ENCODE measurements at places on chromosomes 5 and 9. TPM values are rescaled to one million over a fixed set of nuclear protein-coding genes. Genes with fewer than 3 reads are reported as not detected.

DNA sequence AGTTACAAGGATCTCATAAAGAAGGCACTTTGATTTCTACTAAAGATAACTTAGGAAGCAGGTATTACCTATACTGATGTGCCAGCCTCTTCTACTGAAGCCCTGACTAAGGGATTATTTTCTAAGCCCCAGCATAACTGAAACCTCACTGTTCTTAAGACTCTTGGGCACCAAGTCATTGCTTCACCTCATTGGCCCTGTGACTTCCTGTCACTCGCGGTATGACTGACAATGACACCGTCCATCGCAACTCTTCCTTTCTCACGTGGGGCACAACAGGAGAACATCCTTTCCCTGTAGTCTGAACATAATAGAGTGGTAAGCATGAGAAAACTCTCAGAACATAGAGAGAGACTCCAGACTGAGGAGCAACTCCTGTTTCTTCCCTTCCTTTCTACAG is 6.4 kb downstream of the OR2V2 start:
- no peak for DNase-seq

DNA sequence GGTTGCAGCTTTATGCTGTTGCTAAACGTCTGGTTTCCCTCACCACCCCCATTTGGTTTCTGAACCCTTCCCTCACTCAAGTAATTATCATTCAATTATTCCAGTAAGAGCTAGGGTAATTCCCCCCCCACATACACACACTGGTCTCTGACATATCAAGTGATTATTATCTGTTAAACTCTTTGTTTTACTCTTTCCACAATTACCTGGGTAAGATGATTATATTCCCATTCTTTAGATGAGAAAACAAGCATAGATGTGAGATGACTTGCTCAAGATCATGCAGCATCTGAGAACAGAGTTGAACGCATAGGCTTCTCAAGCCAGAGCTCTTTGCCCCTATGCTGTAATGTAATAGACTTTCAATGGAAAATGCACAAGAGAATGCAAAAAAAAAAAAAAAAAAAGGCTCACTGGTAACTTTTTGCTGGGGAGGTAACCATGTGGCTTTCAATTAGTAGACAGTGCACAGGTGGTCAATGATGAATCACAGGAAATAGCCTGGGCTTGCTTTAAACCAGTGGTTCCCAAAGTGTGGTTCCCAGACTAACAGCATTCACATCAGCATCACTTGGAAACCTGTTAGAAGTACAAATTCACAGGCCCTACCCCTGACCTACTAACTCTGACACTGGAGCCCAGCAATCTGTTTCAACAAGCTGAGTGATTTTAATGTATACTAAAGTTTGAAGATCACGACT is 87.6 kb downstream of the PIK3R1 start:
- DNase-seq = no peak

GRCh38 chr9:128293091-128293490 is 17.0 kb downstream of the SWI5 start:
- no peak for DNase-seq

CTNND2 gene
- 0.09 TPM for polyA plus RNA-seq

GRCh38 chr5:147552897-147553296 is 43.0 kb upstream of the DPYSL3 start:
- DNase-seq = no peak

DNA sequence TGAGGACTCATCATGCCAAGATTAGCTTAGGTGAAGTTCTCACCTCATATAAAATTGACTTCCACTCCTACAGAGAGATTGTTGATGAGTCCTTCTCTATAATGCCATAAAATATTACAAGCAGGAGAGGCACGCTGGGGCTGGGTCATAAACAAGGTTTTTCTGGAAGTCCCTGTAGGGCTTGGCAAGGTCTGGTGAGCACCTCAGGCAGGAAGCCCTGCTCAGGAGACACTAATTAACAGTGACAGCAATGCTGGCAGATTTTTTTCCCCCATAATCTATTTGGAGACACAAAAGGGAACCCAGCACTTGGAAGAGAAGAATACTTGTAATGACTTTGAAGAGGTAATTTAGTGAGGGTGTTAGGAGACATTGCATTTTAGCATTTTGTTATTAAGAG is 118.7 kb downstream of the DIRAS2 start:
- no peak for DNase-seq

IRX1 gene
- not detected for polyA plus RNA-seq

GZMA gene
- polyA plus RNA-seq = 0.08 TPM

- DNase-seq = no peak
Observed at GRCh38 chr9:3446313-3446712, 79.5 kb downstream of the RFX3 start.

- peak; percentile 16 for DNase-seq
Observed at GRCh38 chr9:93010056-93010455, 48.4 kb upstream of the SUSD3 start.

FRRS1L gene
- polyA plus RNA-seq = 0.01 TPM

TAF11L10 gene
- polyA plus RNA-seq = not detected

SPATA31C1 gene
- not detected for polyA plus RNA-seq

GRCh38 chr9:94081864-94082463 is 2.3 kb upstream of the PTPDC1 start:
- DNase-seq = no peak

GRCh38 chr9:23524607-23525155 is 301.4 kb downstream of the ELAVL2 start:
- DNase-seq = no peak

DNA sequence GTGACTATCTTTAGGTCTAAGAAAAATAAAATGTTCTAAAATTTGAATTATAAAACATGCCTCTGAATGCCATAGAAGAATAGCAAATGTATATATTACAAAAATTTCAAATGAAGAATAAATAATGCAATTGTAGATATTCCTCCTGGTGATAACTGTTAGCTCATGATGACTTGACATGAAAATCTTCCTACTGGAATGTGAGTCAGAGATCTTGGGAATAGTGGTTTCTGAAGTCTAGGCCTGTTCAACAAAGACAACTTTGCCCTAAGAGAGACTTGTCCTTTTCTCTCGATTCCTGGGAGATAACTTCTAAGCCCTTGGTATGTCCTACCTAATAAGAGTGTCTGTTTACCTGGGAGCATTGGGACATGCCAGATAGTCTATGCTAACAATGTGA is 746.3 kb upstream of the RIOK2 start:
- no peak for DNase-seq

GRCh38 chr5:179124853-179125788 is 64.9 kb downstream of the ZNF354C start:
- no peak for DNase-seq

GRCh38 chr5:111278858-111279504 is 54.8 kb downstream of the CAMK4 start:
- DNase-seq = peak; percentile 18

DNA sequence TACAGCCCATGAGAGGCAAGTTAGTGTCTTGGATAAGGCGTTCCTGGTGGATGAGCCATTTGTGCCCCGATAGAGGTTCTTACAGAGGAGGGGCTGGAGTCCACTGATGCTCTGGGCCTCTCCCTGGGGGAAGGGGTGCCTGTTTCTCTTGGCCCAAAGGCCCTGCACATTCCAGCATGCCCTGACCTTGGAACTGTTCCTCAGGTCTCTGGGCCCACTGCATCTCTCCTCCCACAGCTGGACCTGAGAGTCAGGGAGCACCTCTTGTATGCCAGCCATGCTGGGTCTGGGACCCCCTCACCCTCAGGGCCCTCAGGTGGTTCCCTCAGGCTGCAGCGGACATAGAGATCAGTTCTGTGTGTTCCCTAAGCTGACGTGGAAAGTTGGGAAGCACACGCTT is 26.4 kb downstream of the DAPK1 start:
- DNase-seq = no peak

SERF1A gene
- 1.8 TPM for polyA plus RNA-seq

DNA sequence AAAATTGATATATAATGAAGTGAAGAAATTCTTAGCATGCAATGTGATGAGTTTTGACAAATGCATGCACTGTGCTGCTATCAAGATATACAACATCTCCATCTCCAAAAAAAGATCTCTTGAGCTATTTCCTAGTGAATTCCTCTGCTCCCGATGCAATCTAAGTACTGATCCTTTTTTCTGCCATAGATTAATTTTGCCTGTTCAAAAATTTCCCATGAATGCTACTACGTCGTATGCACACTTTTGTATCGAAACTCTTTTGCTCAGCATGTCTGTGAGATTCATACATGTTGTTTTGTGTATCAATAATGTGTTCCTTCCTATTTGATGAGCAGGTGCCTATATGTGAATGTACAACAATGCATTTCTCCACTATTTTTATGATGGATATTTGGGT is 647.4 kb downstream of the MTRR start:
- no peak for DNase-seq

GRCh38 chr5:43685252-43685950 is 82.4 kb downstream of the NNT start:
- DNase-seq = no peak

- DNase-seq = no peak
Observed at GRCh38 chr5:177271113-177271512, 32.4 kb downstream of the RAB24 start.

DNA sequence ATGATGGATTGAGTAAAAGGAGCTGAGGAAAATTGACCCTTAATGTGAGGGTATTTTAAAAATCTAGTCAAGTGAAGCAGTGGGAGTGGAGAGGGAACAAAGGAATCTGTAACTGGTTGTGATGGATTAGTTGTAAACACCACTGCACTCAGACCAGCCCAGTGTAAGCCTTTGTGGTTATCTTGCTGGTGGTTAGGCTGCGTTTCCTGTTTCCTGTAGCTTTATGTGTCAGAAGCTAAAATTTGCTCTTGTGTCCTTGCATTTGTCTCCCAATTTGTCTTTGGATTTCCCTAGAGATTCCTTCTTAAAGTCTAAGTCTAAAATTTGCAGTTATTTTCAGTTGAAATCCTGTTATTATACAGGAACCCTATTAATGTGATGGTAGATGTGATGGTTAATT is 6.3 kb downstream of the IFNA21 start:
- no peak for DNase-seq

- no peak for DNase-seq
Observed at GRCh38 chr9:104766025-104766424, 2.1 kb downstream of the NIPSNAP3B start.

PRRC2B gene
- polyA plus RNA-seq = 27.5 TPM

- DNase-seq = no peak
Observed at GRCh38 chr9:123395276-123395688, 39.3 kb downstream of the CRB2 start.

- DNase-seq = no peak
Observed at GRCh38 chr5:176948458-176948857, 49.3 kb upstream of the HK3 start.

PCDHAC2 gene
- 0.01 TPM for polyA plus RNA-seq

GRCh38 chr5:53180991-53181390 is 71.4 kb upstream of the MOCS2 start:
- DNase-seq = no peak

CER1 gene
- polyA plus RNA-seq = not detected

HSPA4 gene
- polyA plus RNA-seq = 86.8 TPM

HRH2 gene
- 0.51 TPM for polyA plus RNA-seq

GRCh38 chr9:137455359-137455991 is 3.7 kb downstream of the NSMF start:
- peak; percentile 51 for DNase-seq

TAF11L5 gene
- not detected for polyA plus RNA-seq

AQP3 gene
- 3.6 TPM for polyA plus RNA-seq

GRCh38 chr9:27336126-27336525 is 39.2 kb upstream of the EQTN start:
- DNase-seq = no peak

DNA sequence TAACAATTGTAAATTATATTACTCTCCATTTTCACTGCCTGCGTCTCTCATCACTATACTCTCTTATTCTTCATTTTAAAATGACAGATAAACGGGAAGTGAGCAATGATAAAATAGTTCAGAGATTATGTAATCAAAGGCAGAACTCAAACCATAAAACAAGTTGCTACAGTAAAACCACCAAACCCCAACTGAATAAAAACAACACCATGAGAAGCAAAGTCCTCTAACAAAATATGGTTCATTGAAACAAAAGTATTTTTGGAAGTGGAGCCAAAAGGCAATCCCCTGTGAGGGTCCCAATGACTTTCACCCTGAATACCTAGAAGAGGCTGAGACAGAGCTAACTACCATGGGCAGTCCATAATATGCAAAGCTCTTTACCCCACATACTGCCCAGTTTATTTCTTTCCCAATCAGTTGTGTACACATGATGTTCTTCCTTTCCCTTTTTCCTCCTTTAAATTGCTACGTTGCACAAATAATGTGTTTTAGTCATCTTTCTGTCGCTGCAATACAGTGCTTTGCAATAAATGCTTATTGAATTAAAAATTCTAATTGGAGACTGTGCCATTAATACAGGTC is 64.0 kb upstream of the PTGER4 start:
- DNase-seq = no peak
